ENCODE measurements at places on chromosomes 16 and 17.

- DNase-seq: no peak
Observed at GRCh38 chr17:7427549-7427948, 1.1 kb upstream of the SPEM3 start.

DNA sequence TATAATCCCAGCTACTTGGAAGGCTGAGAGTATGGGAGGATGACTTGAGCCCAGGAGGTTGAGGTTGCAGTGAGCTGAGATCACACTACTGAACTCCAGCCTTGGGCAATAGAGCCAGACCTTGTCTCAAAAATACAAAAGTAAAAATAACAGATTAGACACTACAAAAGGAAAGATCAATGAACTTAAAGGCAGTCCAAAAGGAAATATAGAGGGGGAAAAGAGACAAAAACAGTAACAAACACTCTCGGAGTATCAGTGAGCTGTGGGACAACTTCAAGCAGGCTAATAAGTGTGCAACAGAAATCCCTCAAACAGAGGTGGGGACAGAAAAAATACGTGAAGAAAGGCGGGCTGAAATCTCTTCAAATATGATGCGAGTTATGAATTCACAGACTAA lies 58.8 kb downstream of the CPPED1 start:
- DNase-seq: no peak

- DNase-seq: no peak
Observed at GRCh38 chr16:85079785-85080570, 32.3 kb downstream of the CIBAR2 start.

GRCh38 chr17:33175562-33175961 lies 117.5 kb downstream of the ASIC2 start:
- no peak for DNase-seq

DNA sequence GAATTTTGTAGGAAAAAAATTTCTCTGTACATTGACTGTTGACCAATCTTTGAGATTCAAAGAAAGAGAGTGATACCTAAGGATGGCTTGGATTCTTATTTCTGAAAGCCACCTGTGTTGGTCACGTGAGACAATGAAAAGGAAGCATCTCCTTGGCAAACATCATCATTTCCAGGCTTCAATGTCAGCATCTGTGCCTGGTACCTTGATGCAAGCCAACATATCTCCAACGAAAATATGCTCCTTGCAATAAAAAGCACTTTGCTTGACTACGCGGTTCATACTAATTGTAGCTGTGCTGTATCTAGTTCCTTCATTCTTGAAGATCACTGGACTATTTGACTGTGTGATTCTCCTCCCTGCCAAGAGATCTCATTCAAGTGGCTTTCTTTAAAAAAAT lies 503.4 kb upstream of the PSMD7 start:
- DNase-seq: no peak

- DNase-seq: no peak
Observed at GRCh38 chr17:59491353-59492090, 73.9 kb upstream of the DHX40 start.

- DNase-seq: no peak
Observed at GRCh38 chr17:39687101-39687545, 734 bp downstream of the PGAP3 start.

- DNase-seq: no peak
Observed at GRCh38 chr16:52781005-52781630, 234.2 kb upstream of the TOX3 start.

DNA sequence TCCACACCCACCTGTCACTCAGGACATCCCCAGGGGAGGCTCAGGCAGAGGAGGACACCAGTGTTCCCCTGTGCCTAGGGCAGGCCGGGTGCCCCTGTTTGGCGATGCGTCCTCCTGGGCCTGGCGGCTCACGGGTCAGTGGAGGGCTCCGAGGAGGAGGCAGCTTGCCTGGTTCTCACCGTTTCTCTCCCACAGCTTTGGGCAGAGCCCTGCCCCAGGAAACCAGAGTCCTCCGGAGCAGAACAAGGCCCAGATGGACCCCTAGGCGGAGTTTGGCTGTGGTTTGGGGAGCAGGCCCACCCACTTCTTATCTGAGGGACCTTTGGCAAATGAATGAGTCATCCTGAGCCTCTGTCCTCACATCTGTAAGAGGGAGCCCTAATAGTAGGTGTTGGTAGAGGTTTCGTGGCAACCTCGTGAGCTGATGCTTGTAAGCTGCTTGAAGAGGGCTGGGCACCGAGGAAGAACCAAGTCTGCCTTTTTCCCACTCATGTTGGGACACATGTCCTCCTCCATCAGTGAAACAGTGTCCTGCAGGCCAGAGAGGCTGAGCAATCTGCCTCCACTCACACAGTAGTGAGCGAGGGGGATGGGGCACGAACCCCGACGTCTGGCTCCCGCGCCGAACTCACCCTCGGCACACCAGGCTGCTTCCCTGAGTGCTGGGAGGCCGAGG lies 247.0 kb upstream of the CIBAR2 start:
- DNase-seq: no peak

- no peak for DNase-seq
Observed at GRCh38 chr16:88282564-88283395, 100.0 kb upstream of the ZNF469 start.

DNA sequence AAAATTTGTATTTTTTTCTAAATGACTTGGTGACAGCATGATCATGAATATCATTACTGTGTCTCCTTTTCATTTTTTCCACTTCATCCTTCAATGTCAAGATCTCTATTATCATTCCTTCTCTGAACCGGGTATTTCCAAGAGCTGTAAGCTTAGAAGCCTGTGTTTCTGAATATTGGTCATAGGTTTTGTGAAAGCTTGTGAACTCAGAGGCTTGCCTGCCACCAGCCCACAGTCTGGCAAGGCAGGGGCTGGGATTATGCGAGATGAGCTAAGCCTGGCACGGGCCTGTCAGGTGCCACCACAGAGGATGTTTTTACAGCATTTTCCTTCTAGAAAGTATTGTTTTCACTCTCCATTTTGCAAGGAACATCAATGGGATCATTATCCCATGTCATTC lies 92.8 kb downstream of the MYH10 start:
- DNase-seq: no peak

- no peak for DNase-seq
Observed at GRCh38 chr17:428414-428813, 75.8 kb upstream of the RPH3AL start.

DNA sequence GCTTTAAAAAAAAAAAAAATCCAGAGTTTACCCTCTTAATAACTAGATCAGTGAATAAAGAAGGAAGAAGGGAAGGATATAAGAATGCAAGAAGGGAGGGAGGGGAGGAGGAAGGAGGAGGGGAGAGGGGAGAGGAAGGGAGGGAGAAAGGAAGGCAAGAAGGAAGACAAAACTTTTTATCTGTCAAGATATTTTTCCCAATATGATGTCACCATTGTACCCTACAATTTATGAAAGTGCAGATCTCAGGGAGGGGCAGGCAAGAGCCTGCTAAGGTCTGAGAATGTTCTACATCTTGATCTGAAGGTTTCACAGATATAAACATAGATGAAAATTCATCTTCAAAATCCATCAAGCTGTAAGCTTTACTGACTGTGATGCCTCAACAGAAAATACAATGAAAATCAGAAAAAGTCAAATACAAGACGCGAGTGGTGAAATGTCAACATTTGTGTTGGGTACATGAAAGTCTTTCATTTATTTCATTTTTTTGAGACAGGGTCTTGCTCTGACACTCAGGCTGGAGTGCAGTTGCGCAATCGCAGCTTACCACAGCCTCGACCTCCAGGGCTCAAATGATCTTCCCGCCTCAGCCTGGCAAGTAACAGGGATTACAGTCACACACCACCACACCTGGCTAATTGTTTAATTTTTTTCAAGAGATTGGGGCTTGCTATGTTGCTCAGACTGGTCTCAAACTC lies 57.1 kb upstream of the EMP2 start:
- no peak for DNase-seq
